ENCODE measurements at places on chromosomes 3 and 15. TPM values are rescaled to one million over a fixed set of nuclear protein-coding genes. Genes with fewer than 3 reads are reported as not detected.

The RGMA gene
- polyA plus RNA-seq, result 0.08 TPM

DNA sequence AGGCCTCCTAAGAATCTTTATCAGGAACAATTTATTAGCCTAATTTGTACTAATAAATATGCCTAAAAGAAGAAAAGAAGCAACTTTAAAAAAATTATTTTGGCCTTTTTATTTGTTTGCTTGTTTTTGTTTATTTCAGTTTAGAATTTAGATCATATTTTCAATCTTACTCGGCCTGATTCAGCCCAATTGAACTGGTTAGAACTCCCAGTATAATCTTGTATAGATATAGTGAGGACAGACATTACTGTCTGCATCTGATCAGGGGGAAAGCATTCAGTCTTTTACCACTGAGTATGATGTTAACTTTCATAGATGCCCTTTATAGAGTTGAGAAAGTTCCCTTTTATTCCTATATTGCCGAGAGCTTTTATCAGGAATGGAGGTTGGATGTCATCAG is 56.0 kb upstream of the CSTA start:
- DNase-seq, result no peak

The NR1I2 gene
- not detected for polyA plus RNA-seq

- no peak for DNase-seq
These were observed 353.4 kb downstream of the RORA start for GRCh38 chr15:60875681-60876080.

The UCN2 gene
- 15.6 TPM for polyA plus RNA-seq

DNA sequence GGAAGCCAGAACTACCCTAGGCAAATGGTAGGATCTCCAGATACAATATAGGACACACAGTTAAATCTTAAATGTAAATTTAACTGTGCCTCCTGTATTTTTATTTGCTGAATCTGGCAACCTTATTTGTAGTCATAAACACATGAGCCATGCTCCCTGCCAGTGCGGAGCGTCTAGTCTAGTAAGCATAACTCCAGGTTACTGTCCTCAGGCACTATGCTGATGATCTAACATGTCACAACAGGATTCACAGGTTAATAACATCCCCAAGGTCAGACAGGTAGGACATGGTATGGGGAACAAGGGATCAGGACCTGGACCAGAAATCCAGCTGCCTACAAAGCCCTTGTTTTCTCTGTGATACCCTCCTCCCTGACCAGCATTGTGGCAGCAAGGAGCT is 305.1 kb downstream of the CACNA2D3 start:
- no peak for DNase-seq

The MPI gene
- 32.9 TPM for polyA plus RNA-seq

DNA sequence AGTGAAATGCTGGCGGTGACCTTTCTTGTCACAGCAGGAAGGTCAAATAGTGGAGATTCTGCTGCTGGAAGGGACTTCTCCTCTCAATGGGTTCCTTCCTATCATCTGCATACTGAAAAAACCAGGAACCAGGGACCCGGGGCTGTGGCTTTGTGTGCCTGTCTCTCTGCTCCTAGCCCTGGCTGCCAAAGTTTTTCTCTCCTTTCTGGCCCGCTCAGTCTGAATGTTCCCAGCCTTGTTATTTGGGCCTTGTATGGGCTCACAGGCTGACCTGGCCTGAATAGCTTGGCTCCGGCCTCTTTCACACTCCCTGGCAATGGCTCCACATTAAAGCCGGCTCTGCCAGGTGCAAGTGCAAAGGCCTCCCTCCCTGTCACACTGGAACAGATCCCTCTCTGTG is 94.7 kb downstream of the LRIG1 start:
- no peak for DNase-seq

DNA sequence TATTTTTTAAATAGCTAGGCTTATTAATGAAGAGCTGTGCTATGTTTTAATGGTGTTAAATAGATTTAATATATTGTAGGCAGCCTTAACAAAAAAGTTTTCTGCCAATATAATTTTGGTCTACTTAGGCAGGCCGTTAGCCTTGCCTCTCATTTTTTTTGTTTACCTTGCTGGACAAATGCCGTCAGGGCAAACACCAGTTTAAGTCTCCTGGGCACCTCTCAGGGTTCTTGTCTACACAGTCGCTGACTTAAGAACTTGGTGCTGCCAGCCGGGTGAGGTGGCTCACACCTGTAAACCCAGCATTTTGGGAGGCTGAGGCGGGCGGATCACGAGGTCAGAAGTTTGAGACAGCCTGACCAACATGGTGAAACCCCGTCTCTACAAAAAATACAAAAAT is 153.3 kb downstream of the ULK4 start:
- DNase-seq, result no peak

- no peak for DNase-seq
These were observed 110.8 kb upstream of the RAD18 start for GRCh38 chr3:9074079-9074478.

DNA sequence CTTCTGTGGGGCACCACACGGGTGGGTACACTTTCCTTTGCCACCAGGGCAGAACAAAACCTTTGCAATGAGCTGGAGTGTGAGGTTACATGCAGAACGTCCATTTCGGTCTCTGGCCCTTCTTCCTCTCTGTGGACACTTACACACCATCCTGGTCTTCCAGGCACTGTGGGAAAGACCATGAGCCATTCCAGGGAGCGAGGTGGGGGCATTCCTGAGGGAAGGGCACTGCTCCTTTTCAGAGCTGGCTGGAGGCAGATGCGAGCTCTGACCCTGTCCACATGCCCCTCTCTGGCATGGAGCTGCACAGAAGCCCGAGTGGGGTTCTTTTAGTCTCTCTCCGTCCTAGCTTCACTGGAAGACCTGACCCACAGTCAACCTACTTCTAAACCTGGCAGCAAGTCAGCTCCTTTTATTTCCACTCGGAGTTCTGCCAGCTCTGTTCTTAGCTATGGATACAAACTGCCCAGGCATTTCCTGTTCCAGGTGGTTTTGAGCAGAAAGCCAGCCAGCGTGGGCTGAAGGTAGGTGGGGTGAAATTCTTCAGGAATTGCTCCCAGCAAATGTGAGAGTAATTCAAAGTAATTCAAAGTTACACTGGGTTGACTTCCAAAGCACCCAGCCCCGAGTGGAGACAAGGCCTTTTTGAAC is 281.4 kb downstream of the ADAMTS17 start:
- DNase-seq, result no peak

- no peak for DNase-seq
These were observed 338.9 kb upstream of the TRIM42 start for GRCh38 chr3:140338916-140339315.

DNA sequence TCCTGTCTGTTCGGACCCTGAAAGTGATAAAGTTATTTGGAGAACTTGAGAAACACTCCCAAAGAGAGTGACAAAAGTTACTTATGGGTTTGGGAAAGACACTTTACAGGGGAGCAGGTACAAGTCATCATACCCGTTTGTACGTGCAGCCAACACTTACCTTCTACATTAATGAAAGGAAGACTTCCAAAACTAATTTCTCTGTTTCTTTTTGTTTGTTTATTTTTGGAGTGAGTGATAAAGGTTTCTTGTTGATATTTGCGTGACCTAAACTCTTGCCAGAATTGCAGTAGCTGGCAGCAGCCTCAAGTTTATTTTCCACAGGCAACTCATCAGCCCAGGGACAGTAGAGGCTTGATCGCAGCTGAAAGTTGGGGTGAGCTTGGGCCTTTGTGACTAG is 8.4 kb downstream of the ABHD2 start:
- DNase-seq, result no peak

DNA sequence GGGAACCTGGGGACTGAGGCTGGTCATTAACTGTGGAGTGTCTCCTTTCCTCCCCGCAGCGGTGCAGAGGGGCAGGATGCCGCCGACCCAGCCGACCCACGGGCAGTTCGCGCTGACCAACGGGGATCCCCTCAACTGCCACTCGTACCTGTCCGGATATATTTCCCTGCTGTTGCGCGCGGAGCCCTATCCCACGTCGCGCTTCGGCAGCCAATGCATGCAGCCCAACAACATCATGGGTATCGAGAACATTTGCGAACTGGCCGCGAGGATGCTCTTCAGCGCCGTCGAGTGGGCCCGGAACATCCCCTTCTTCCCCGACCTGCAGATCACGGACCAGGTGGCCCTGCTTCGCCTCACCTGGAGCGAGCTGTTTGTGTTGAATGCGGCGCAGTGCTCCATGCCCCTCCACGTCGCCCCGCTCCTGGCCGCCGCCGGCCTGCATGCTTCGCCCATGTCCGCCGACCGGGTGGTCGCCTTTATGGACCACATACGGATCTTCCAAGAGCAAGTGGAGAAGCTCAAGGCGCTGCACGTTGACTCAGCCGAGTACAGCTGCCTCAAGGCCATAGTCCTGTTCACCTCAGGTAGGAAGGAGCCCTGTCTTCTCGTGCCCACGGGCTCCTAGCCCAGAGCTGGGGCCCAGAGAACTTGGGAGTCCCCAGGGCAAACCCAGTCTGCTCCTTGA is 3.7 kb downstream of the NR2F2 start:
- no peak for DNase-seq

- no peak for DNase-seq
These were observed 10.7 kb downstream of the TMEM43 start for GRCh38 chr3:14135581-14135980.

The BFSP2 gene
- polyA plus RNA-seq, result not detected

DNA sequence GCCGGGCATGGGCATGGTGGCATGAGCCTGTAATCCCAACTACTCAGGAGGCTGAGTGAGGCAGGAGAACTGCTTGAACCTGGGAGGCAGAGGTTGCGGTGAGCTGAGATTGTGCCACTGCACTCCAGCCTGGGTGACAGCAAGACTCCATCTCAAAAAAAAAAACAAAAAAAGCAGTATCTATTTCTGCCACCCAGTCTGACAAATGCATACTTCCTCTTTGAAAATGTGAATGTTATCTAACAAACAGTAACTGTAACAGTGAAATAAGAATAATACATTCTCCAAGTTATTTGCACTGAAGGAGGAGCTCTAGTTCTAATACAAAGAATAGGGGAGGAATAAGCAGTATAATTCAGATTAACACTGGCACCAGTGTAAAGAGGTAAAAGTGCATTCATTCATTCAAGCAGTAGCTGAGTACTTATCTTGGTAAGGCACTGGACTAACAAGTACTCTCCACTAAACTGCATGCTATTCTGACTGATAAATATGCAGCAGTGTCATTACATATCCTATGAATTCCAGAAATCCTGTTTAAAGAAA is 12.9 kb downstream of the VPS13C start:
- no peak for DNase-seq

The PLA2G4D gene
- not detected for polyA plus RNA-seq

The C2CD4A gene
- polyA plus RNA-seq, result 0.10 TPM

The NTRK3 gene
- polyA plus RNA-seq, result 60.8 TPM

DNA sequence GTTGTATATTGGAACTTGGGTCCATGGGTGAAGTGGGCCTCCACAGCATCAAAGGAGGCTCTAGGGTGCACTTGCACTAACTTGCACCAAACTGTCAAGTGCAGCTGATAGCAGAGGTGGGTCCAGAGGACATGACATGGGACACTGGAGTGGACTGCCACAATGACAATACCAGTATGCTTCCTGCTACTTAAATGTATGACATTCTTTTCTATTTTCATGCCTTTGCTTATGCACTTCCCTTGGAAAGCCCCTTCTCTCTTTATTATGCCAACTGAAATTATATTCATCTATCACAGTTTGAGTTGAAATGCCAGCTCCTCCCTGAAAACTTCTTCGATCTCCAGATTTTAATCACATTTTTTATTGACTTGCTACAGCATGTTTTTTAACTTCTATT is 101.8 kb downstream of the CFAP20DC start:
- no peak for DNase-seq

The SPATA12 gene
- polyA plus RNA-seq, result 0.24 TPM

DNA sequence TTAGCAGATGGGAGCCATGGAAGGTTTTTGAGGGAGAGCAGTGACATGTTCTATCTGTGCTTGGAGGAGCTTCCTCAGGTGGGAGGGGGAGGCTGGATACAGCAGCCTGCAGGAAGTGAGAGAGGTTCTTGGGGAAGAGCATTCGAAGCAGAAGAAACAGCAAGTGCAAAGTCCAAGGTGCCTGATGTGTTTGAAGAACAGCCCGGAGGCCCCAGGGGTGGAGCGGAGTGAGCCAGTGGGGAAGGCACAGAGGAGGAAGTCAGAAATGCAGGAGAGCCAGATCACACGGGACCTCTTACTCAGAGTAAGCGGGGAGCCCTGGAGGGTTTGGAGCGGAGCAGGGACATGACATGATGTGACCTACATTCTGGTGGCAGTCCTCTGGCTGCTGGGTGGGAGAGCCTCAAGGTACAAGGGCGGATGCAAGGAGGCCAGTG is 10.8 kb downstream of the ITGA11 start:
- peak; percentile 80 for DNase-seq

The CCRL2 gene
- not detected for polyA plus RNA-seq

- DNase-seq, result no peak
These were observed 880.1 kb downstream of the CADM2 start for GRCh38 chr3:85838921-85839320.

GRCh38 chr15:48555241-48555881 is 90.1 kb downstream of the FBN1 start:
- no peak for DNase-seq

The SLC28A1 gene
- polyA plus RNA-seq, result 0.06 TPM

- DNase-seq, result peak; percentile 17
These were observed 474 bp downstream of the MINAR1 start for GRCh38 chr15:79432345-79433275.

DNA sequence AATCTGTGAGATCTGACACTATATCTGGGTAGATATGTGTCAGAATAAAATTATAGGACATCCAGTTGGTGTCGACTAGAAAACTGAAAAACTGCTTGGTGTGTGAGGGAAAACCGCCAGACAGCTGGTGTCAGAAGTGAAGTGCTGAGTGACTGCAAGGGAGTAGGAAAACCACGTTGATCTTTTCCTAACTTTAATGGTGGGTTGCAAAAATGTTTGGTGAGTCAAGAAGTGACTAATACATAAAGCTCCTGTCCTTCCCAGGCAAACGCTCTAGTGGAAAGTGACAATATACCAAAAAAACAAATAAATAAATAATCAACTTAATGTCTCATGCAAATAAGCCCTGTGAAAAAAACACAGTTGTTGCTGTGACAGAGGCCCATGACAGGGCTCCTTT is 7.3 kb upstream of the CD96 start:
- no peak for DNase-seq

DNA sequence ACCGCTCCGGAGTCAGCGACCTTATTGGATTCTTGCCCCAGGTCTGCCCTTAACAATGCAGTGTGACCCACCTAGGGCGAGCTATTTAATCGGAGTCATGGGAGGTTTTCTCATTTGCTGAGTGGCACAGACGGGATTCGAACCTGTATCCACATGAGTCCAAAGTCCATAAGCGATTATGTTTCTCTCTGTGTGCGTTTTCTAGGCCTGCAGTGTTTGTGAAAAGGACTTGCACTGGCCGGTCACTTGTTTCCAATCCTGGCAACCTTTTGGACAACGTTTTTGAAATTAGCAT is 691 bp upstream of the HDGFL3 start:
- DNase-seq, result no peak

The FSIP1 gene
- 0.90 TPM for polyA plus RNA-seq

The FAM81A gene
- 11.5 TPM for polyA plus RNA-seq

DNA sequence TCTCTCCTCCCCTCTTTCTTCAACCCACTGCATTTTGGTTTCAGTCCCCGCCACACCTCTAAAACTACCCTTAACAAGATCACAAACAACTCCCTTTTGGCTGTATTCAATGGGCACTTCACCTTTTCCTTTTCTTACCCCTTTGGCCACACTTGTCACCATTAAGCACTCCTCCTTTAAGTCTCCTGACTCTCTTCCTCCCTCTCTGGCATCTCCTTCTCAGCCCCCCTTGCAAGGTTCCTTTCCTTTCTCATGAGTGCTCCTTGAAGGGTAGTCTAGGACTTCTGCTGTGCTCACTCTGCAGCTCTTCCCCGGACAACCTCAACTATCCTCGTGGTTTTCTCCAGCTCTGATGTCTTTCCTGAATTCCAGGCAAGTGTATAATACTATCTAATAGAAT is 103.7 kb downstream of the RPL22L1 start:
- no peak for DNase-seq

All from A549 (cell line).